ENCODE measurements at places on chromosomes 4 and X.

GRCh38 chr4:114399105-114399504 lies 199.5 kb upstream of the UGT8 start:
- DNase-seq, result no peak

DNA sequence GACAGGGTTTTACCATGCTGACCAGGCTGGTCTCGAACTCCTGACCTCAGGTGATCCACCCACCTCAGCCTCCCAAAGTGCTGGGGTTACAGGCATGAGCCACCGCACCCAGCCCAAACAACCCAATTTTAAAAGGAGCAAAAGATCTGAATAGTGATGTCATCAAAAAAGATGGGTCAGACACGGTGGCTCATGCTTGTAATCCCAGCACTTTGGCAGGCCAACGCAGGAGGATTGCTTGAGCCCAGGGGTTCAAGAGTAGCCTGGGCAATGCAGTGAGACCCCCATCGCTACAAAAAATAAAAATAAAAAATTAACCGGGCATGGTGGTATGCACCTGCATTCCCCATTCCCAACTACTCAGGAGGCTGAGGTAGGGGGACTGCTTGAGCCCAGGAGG lies 6.1 kb downstream of the ELF2 start:
- DNase-seq, result no peak

DNA sequence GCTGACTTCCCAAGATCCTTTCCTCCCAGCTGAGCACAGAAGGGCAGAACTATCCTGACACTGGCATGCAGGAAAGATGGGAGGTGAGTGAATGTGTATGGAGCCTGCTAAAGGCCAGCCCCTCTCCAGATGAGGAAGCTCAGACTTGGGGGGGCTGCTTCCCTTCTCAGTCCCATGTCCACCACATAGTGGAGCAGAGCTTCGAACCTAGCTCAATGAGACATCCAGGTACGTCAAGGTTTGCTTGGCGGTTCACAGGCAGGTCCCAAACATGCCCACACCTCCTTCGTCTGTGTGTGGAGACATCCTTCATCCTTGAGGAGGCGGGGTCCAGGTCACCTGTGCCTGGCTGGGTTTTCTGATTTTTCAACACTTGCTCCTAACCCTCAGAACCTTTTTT lies 31.3 kb downstream of the ACSL1 start:
- DNase-seq, result no peak

GRCh38 chr4:98642991-98643426 lies 15.4 kb downstream of the TSPAN5 start:
- peak; percentile 48 for DNase-seq

GRCh38 chrX:40145923-40146261 lies 48.1 kb upstream of the BCOR start:
- no peak for DNase-seq

Data from epithelial cell of proximal tubule (primary cell).